ENCODE measurements at places on chromosomes 2 and 18.

- no peak for DNase-seq
Observed at GRCh38 chr2:124668161-124668560, 643.1 kb downstream of the CNTNAP5 start.

- no peak for DNase-seq
Observed at GRCh38 chr2:201180010-201180409, 2.9 kb upstream of the CASP10 start.

GRCh38 chr2:26558271-26559043, 80.5 kb upstream of the OTOF start:
- no peak for DNase-seq

GRCh38 chr2:198337368-198337767, 533.0 kb downstream of the PLCL1 start:
- DNase-seq, result no peak

Measured in hematopoietic multipotent progenitor cell treated with erythropoietin and hydrocortisone succinate and interleukin-3 and kit ligand, for 15 days (in vitro differentiated cells).